Midbrain (tissue), 1 donor: ENCODE measurements at places on chromosomes 7 and 10.

DNA sequence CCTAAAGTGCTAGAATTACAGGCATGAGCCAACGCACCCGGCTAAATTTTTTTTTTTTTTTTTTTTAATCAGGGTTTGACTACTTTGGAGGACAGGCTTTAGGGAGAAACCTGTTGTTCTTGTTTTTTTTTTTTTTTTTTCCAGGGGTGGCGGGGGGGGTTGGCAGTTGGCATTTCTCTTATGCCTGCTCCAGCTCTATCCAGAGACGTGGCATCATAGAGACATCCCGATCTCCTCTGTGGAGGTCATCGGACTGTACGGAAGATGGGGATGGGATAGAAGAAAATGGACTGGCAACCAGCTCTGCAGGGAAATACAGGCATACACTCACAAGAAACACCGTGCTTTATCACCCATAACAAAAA, 130.8 kb downstream of the PRPF18 start:
- DNase-seq, result no peak

DNA sequence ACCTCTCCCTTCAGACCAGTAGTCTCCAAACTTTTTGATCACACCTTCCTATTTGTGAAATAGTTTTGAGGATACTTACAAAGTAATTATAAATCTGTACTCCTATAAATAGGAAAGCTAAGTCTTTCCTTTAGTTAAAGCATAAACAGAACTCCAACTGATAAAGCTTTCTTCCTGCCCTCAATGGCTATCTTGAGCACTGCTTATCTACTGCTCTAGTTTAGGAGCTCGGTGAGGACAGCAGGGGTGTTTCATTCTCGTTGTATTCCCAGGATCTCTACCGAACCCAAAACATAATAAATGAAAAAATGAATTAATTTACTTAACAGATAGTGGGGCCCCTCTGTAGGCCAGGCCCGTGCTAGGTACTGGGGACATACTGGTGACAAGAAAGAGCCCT, 17.7 kb downstream of the SORBS1 start:
- no peak for DNase-seq

GRCh38 chr10:63720676-63721075, 199.5 kb downstream of the REEP3 start:
- DNase-seq, result no peak

GRCh38 chr10:117212176-117212575, 14.9 kb downstream of the KCNK18 start:
- DNase-seq, result no peak

- DNase-seq, result no peak
Measured at GRCh38 chr7:50197549-50197948, 104.5 kb upstream of the ZPBP start.

DNA sequence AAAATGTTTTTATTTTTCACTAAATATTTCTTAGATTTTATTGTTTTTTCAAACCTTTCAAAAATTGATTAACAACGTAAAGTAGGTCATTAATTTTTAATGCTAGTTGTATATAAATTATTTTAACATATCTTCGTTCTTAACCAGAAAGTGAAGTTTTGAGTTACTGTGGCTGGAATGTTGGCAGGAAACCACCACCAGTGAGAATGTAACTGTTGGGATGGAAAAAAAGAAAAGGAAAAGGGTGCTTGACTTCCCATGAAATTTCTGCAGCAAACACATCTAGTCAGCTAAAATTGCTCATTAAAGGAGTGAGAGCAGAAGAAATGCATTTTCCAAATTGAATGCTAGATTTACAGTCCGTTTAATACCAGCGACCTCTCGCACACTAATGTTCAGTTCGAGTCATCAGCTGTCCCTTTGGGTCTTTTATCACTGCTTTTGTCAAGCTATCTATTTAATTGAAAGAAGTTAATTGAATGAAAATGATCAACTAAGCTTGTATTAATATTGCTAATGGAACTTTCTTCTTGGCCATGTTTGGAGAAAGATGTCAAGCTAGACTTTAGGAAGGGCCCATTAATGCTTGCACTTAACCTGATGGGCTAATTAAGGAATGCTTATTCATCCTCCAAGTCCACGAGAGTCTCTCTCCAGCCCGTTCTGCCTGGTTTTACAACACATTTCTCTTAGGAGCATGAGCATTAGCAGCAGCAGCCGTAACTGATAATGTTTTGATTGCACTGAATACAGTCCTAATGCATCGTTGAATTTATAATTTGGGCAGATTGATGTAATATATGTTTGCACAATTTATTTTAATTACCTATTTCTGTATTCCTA, 70.1 kb downstream of the UBE3C start:
- DNase-seq, result no peak

DNA sequence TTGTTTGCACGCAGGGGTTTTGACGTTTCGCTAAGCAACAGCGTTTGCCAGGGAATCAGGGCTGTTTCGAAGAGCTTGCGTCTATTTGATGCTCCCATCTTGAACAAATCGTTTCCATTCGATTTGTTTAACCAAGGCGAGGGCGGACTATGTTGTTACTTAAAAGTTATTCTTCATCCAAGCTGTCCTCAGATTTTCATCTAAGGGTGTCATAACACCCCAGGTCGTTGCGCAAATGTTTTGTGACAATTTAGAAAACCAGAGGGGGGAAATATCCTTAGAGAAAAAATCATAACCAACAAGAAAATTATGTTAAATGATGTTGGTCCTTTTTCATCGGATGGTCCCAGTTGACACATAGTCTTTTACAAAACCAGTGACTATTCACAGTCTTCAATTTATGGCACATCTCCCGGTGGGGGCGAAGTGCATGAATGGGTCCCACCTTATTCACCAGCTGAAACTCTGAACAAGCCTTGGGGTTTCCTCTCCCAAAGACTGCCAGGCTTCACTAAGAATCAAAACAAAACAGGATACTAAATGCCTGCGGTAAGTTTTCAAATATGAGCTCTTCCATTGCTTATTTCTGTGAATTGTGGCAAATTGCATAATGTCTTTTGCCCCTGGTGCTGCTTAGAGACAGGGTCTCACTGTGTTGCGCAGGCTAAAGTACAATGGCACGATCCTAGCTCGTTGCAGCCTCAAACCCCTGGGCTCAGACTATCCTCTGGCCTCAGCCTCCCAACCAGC, 109.9 kb downstream of the REEP3 start:
- DNase-seq, result peak; percentile 45

DNA sequence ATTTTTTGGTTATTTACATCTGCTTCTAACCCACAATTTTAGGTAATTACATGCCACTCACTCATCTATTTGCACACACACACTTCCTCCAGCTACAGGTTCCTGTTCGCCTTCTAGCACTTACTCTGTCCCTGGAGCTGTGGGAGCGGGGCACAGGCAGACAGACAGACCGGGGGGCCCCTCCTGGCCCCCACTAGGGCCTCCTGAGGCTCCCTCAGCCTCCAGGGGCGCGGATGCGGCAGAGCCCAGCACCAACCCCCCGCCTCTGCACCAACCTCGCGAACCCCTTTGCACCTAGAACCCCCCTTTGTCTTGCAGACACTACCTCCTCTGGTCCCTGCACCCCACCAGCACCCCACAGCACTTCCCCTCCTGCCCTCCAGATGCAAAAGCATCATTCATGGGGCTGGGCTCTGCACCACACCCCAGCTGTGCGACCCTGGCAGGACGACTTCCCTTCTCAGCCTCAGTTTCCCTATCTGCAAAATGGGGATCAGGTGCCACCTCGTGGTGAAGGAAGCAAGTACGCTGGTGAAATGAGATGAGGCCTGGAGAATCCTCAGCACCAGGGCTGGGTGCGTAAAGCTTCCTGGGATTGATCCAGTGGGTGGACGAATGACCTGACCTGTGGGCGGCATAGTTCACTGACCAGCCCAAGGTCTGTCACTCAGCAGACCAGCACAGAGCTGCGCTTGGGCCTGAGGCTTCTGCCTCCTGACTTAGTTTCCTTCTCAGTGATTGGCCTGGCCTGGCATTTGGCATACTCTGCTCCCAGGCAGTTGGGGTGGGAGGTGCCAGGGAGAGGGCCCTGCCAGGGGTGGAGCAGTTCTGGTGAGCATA, 37.9 kb downstream of the ELFN1 start:
- DNase-seq, result no peak

DNA sequence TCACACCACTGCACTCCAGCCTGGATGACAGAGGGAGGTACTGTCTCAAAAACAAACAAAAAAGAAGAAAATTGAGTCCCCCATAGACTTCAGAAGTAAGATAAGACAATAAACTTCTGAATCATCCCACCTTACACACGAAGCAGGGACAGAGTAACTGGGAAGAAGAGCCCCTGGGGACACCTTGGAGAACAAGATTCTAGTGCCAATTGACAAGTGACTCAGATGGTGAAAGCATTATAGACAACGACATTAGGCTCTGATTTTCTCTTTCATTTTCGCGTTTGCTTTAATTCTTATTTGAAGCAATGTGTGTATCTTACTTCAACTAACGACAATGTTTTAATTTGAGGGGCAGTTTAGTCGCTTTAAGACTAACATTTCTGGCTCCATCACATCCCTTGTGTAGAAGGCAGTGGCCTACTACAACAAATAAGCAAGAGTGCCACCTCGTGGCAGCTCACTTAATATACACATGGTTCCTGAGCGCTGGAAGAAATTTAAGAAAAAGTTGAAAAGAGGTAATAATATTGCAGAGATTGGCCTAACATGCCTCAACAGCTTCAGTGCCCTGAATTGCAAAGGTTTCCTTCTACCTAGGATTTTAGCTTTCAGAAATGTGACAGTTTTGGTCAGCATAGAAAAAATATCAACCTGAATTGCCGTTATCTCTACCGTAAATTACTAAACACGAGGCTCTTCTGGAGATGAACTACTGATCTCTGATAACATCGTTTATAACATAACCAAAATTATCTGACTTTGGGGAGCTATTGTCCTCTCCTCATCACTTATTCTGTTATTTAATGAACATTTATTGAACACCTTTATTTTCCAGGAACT, 36.7 kb downstream of the ASNS start:
- peak; percentile 53 for DNase-seq

DNA sequence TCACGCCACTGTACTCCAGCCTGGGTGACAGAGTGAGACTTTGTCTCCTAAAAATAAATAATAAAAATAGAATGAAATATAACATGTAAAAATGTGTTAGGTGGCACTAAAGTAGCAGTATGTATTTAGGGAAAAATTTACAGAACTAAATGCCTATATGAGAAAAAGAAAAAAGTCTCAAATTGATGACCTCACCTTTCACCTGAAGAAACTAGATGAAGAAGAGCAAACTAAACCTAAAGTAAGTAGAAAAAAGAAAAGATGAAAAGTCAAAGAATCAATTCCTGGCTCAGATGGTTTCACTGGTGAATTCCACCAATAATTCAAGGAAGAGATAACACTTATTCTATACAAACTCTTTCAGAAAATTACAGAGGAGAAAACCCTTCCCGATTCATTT, 106.5 kb upstream of the NANOS1 start:
- DNase-seq, result no peak

DNA sequence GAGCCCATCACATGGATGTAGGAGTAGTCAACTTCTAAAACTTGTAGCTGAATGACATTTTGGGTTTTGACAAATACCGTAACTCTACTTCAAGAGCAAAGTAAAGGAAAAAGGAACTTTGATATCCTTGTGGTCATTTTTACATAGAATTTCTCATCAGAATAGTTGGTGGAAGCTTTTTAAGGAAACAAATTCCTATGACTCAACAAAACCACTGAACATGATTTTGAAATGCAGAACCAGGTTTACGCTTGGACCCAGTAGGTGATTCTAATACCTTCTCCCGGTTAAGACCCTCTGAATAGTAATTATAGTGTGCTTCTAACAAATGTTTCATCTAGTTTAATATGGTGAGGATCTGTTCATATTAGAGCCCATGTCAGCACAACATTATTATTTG, 307.8 kb downstream of the GPR37 start:
- no peak for DNase-seq

GRCh38 chr7:141915565-141915964, 634 bp upstream of the OR9A4 start:
- DNase-seq, result no peak

DNA sequence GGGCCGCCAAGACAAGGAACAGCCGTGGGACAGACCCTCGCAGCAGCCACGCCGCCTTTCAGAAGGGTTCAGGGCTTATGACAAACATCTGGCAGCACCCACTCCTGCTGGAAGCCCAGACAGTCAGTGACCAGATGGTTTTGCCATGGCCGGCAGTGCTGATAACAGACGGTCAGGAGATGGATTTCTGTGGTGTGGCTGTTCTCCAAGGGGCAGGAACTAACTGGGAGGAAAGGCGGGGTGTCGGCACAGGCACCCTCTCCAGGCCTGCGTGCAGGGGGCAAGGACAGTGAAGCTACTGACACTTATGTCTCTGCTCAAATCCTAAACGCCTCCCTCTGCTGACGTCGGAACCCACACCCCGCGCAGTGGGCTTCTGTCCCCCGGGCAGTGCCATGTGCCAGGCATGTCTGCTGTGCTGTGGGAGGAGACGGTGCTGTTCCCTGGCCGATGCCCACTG, 416.1 kb downstream of the DNAJB6 start:
- no peak for DNase-seq

DNA sequence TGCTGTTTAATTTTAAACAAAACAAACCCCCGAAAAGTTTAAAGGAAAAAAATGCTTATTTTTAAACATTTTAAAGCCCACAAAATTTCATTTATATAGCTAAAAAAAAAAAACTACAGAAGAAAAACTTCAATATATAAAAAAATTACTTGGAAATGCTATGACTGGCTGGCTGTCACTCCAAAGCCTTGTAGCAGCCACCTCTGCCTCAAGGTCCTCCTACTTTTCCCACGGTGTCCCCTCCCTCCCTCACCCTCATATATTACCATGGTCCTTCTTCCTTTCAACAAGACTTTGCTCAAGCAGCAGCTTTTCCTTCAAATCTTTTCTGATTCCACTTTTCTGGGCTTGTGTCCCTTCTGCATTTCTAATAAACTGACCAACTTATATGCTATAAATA, 122.0 kb downstream of the TPK1 start:
- no peak for DNase-seq

- DNase-seq, result no peak
Measured at GRCh38 chr7:34184466-34184865, 279.1 kb downstream of the BMPER start.

GRCh38 chr10:113631684-113632367, 32.0 kb downstream of the NRAP start:
- DNase-seq, result no peak
